ENCODE measurements at places on chromosomes 7 and 10.

- DNase-seq = no peak
Observed at GRCh38 chr10:99799613-99800012, 17.2 kb downstream of the ABCC2 start.

- DNase-seq = no peak
Observed at GRCh38 chr7:139913021-139913844, 84.2 kb downstream of the TBXAS1 start.

- DNase-seq = peak; percentile 1
Observed at GRCh38 chr7:122674502-122674901, 24.4 kb downstream of the RNF133 start.

GRCh38 chr7:20220293-20220761 lies 3.1 kb upstream of the MACC1 start:
- no peak for DNase-seq

- DNase-seq = no peak
Observed at GRCh38 chr10:98832738-98833137, 386.0 kb upstream of the HPS1 start.

DNA sequence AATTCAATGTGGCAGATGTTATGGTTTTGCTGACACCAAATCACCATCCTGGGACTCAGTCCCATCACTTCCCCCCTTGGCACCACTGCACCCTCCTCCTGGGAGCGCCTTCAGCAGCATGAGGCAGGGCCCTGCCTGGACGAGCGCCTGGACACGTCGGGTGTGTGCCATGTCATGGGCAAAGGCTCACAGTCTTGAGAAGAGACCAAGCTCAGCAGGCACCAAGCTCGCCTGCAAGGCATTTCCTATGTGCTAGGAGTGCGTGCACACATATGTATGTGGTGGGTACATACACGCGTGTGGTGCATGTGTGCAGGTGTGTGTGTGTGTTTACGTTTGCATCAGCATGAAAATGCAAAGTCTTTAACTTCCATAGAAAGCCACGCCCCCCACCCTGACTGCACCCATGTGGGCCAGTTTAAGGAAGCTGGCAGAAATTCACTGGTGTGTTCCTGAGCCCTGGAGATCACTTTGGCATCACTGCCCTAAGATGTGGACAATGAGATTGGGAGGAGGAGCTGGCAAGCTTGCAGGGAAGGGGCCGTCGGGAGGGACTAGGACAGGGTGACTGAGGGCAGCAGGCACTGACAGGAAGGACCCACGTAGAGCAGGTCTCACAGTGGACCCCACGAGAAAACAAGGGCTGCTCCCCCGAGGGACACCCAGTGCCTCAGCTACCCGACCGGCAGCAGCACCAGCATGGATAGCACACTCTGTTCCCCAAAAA lies 169.9 kb upstream of the PPP2R2D start:
- no peak for DNase-seq

DNA sequence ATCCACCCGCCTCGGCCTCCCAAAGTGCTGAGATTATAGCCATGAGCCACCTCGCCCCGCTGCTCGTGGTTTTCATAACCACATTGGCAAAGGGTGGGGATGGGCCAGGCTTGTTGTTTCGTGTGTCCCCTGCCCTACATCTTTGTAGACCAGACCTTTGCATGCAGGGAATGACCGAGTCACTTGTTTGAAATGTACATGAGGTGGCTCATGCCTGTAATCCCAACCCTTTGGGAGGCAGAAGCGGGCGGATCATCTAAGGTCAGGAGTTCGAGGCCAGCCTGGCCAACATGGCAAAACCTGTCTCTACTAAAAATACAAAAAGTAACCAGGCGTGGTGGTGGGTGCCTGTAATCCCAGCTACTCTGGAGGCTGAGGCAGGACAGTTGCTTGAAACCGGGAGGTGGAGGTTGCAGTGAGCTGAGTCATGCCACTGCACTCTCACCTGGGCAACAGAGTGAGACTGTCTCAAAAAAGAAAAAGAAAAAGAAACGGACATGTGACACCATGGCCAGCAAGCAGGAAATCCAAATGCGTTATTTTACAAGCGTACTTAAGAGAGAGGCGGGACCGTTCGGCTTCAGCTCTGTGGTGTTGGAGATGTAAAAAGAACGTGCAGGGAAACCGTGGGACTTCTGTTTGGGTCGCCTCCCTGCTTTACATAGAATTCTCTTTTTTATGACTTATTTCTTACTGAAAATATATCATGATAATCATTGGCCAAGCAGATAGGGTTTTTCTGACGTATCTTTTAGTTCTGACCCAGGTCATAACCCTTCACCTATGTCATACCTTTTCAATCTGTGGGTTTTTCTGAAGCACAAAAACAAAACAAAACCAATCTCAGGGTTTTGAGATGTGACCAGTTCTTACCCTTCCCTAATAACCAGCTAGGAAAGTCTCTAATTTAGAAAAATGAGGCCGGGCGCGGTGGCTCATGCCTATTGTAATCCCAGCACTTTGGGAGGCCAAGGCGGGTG lies 45.1 kb downstream of the WIPI2 start:
- no peak for DNase-seq

DNA sequence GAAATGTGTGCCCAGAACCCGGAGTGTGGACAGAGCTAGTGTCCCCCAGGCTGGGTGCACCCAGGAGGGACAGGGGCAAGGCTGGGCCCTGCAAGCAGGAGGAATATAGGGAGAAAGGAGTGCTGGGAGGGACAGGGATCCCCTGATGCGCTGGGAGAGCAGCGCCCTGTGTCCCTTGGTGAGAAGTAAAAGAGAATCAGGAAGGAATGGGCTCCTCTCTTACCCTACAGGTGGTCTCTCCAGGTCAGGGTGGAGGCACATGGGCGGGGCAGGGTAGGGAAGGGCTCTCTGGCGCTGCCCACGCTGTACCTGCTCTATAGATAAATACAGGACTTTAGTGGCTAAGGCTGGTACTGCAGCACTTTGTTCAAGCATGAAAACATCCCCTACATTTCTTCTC lies 753.8 kb downstream of the GRID1 start:
- no peak for DNase-seq

- DNase-seq = no peak
Observed at GRCh38 chr7:26291699-26292538, at the start of gene SNX10. Gene SNX10 (plus strand): TSS chr7:26291862. CDS start chr7:26346443, 54,581 bp downstream.

- DNase-seq = no peak
Observed at GRCh38 chr7:47635091-47636080, 53.5 kb upstream of the TNS3 start.

DNA sequence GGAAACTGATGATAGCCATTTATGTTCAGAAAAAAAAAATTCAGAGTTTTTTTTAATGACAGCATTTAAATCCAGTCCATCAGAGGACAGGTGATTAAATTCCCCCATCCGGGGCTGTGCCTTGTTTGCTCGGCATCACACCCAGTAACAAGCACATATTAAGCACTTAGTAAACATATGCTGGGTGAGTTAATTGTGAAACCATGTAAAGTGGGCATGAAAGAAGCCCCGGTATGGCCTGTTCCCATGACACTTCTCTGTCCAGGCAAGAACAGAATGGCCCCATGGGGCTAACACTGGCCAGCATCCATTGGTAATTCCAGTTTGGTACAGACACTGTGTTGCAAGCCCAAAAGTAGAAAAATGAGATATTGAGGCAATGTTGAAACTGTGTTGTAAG lies 220.8 kb upstream of the RNF32 start:
- DNase-seq = no peak

DNA sequence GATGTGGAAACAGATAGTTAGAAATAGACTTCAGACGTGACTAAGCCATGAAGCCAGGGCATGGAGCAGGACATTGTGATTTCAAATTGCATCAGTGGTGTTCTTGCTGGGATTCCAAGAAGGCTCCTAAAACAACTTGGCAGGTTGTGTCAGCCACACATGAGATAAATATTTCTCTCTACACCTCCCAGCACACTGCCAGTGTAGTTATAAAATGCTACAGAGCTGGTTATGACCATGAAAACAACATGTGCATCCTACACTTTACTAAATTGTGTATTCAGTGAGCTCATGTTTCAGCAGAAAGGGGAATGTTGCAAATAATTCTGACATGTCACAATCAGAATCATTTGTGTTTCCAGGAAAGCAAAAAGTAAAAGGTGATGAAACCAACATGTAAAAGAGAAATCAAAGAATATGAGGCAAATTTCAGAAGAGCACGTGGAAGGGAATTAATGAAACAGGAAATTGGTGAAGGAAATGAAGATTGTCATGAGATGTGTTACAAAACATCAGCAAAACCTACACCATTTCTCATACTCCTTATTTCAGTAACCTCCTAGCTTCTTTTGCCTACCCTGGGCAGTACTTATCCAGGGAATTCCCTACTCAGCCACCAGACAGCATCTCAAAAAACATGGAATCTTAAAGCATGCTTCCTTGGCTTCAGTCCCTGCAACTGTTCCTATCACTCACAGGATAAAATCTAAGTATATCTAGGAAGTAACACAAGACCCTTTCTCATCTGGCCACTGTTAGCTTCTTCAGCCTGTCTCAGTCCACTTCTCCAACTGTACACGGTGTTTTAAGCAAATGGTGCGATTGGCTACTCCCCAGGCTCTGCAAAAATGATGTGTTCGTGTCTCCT lies 5.8 kb upstream of the CYP3A7 start:
- no peak for DNase-seq
